CD4-positive, alpha-beta T cell treated with Interleukin-10 for 1 hour (primary cell): ENCODE measurements at places on chromosomes 16 and 17.
A peak's percentile ranks its signal among the peaks of the same experiment; 100 is the strongest.

- peak; percentile 80 for DNase-seq
These were observed 6.9 kb upstream of the CES3 start for GRCh38 chr16:66954097-66954659.

- DNase-seq, result no peak
These were observed 44.6 kb upstream of the SLC38A10 start for GRCh38 chr17:81339534-81340296.

GRCh38 chr16:30187971-30188561 is 4.7 kb downstream of the CORO1A start:
- DNase-seq, result no peak

DNA sequence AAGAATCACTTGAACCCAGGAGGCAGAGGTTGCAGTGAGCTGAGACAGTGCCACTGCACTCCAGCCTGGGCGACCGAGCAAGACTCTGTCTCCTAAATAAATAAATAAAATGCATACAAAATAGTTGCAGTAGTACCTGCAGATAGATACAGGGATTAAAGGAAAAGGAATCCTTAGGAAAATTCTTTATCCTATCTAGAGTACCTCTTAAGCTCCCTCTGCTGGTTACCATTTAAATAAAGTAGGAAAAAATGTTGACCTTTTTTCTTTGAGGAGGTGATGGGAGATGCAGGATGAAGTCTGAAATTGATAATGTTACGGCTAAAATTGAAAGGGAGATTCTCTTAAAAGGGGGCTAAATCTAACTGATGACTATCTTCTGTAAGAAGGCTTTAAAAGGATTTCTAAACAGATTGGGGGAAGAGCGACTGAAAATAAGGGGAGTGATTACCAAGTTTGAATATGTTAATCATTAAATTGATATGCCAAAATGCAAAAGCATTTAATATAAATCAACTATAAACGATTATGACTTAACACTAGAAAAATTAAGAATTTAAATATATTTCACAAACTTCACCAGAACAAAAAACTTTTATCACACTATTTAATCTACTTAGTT is 29.4 kb downstream of the C16orf87 start:
- DNase-seq, result no peak

GRCh38 chr16:4046221-4046620 is 70.0 kb downstream of the ADCY9 start:
- DNase-seq, result no peak

DNA sequence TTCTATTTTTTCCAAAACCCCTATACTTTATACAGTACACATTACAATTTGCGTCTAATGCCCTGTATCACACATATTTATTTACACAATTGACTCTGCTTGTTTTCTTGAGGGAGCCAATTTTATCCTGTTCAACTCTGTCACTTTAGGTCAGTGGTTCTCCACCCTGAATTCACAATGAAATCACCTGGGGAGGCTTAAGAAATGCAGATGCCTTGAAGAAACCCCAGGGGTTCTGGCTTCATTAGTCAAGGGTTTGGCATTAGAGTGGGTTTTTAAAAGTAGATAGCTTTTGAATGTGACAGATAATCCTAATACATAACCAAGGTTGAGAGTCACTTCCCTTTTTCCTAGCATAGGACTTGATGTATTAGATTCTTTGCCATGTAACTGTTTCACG is 398.6 kb upstream of the ERCC4 start:
- DNase-seq, result no peak

DNA sequence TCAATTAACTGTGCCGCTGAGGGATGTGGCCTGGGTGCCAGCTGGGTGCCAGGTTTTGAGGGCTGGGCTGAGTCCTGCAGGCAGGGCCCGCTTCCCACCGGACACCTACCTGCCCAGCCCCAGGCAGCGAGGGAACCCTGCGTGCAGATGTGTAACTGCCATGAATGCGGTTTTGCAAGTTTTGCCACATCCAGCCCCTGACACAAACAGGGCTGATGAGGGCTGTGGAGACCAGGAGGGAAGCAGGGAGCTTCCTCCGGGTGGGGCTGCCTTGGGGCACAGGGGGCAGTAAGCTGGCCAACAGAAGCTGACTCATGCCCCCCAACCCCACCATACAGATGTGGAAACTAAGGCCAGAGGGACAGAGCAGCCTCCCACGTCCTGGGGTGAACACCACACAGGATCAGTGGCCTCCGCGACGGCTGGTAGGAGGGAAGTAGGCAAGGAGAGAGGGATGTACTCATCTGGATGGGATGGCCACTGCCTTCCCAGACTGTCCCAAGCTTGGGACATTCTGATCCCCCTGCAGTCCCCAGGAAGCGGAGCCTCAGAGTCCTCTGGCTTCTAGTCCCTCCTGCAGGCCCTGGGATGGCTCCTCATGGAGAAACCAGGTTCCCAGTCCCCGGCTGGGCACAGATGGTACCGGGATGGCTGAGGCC is 1.6 kb downstream of the UBALD1 start:
- DNase-seq, result no peak

DNA sequence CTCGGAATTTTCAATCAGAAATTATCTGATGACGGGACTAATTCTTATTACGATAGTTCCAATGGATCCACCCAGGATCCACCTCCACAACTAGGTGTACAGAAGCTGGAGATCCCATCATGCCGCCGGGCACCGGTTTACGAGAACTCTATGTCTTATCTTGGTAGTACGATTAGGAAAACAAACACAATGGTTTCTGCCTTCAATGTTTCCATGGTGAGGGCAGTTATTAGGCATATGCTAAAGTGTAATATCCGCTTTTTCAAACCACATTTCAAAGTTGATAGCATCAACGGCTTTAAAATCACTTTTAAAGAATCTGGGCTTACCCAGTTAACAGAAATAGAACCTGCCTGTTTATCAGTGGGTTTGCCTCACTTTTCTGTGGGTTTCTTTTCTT is 705.7 kb downstream of the MAF start:
- peak; percentile 74 for DNase-seq

GRCh38 chr16:29009050-29009837 is 24.4 kb downstream of the LAT start:
- DNase-seq, result peak; percentile 39
